ENCODE measurements at places on chromosomes 2 and 18.
A peak's percentile ranks its signal among the peaks of the same experiment; 100 is the strongest.

- no peak for DNase-seq
Measured at GRCh38 chr18:78659748-78660147, 319.9 kb upstream of the SALL3 start.

DNA sequence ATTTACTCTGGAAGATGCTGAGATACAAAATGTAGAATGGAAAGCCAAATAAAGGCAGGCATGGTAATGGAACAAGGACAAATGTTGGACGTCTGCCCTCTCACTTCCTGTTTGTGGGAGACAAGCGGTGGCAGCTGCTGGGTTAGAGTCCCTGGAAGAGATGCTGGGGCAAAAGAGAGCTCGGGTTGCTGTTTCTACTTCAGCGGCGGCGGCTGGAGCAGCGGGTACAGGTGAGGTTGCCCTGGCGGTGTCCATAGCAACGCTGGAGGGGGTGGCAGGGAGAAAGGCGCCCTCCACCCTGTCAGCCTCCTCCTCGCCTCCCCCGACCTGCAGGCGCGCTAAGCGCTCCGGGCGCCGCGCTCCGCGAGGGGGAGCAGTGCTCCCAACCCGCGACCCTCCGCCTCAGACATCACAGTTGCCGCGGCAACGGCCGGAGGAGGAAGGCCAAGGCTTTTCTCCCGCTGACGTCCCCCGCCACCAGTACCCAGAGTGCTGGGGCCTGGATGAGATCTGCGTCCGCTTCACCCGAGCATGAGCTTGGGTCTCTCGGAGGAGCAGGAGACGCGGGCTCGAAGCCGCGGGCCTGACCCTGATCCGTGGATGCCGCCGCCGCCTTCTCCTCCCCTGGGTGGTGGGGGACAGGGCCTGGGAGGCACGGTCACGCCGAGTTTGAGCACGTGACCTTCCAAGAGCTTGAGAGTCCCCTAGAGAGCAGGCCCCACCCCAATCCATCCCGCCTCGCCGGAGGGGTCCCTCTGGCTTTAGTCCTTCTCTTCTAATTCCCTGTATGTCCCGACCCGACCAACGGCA lies 65.6 kb downstream of the NOL4 start:
- DNase-seq, result peak; percentile 89

DNA sequence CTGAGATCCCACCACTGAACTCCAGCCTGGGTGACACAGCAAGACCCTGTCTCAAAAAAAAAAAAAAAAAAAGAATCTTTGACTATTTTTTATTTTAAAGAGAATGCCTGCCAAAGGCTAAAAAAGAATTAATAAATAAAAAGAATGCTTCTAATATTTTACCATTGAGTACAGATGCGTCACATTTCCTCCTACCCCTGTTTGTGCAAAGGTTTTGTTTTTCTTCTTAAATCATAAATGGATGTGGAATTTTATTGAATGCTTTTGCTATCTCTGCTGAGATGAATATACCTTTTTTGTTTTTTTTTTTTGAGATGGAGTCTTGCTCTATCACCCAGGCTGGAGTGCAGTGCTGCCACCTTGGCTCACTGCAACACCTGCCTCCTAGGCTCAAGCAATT lies 22.8 kb downstream of the CYBRD1 start:
- DNase-seq, result no peak

DNA sequence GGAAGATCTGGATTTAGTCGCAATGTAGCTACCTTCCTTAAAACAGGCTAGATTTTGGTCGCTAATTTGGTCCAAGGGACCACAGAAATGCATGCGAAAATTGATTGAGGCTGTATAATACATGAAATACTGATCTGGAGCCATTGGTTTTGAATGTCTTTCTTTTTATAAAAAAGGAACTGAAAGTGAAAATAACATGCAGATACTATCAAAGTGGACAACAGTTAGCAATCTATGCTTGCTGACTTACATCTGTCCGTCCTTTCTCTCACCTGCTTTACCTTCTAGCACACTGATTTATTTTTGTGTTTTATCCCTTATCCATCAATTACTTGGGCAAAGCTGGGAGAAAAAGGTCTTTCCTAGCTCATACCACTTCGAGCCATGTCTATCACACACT lies 1459.8 kb upstream of the ACVR2A start:
- DNase-seq, result no peak

DNA sequence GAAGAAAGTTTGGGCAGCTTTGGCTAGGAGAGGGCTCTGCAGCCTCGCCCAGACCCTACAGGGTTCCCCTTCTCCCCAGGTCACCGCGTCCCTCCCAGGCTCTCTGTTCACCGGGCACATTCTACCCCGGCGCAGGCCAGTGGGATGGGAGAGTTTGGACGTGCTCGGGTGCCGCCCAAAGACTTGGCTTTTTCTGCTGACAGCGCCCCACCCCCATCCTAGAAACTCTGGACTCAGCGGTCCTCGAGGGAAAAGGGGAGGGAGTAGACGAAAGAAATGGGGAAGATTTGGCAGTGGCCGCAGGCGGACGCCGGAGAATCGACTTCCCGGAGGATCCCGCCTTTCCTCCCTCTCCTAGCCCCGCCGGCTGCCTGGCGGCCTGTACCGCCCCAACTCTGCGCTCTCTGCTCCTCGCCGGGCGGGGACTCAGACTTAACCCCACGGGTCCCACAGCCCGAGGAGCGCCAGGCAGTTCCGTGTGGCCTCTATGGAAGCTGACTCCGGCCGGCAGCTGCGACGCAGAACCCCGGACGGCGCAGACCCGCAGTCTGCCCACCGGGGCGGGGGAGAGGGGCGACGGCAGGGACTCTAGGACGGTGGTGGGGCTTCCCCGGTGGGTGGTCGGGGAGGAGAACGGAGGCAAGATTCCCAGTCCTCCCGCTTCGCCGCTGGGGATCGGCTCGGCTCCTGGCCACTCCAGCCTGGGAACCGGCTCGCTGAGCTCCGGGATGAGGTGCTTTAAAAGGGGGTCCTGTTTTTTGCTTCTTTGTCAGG lies 863 bp upstream of the SIX2 start:
- DNase-seq, result peak; percentile 88
